Ascending aorta (tissue), 2 donors: ENCODE measurements at places on chromosomes 1 and 21. TPM values are rescaled to one million over a fixed set of nuclear protein-coding genes. Genes with fewer than 3 reads are reported as not detected.

Gene VSIG8
- not detected for total RNA-seq

- H3K4me3 ChIP-seq: no peak overlapping the region
- H3K4me1 ChIP-seq: peaks cover 3% of the 10 kb centered on the region
- no peak overlapping the region for H3K27ac ChIP-seq
- H3K36me3 ChIP-seq: no peaks in the 10 kb centered on the region
Measured at GRCh38 chr1:34870395-34870794, 10.8 kb upstream of the SMIM12 start.

DNA sequence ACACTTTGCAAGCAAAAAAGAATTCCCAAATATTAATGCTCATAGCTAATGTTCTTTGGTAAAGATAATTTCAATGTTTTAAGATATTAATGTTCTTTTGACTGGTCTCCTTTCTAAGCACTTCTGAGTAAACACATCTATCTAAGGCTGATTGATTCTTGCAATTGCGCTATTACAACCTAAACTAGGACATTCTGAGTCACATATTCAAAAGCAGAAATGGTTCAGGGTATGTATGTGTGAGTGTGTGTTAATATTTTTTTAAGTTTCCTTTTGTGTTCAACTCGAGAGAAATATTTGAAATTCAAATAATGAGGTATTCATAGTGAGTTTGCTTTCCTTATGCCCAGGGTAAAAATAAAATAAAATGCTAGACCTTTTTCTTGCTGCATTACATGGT, 203.6 kb upstream of the GRIK3 start:
- H3K4me1 ChIP-seq: no peaks in the 10 kb centered on the region
- no peak overlapping the region for H3K27ac ChIP-seq
- no peaks in the 10 kb centered on the region for H3K27me3 ChIP-seq
- no peak overlapping the region for H3K4me3 ChIP-seq

- no peaks in the 10 kb centered on the region for H3K36me3 ChIP-seq
- H3K4me3 ChIP-seq: no peak overlapping the region
- H3K27me3 ChIP-seq: no peaks in the 10 kb centered on the region
- no peaks in the 10 kb centered on the region for H3K4me1 ChIP-seq
- DNase-seq: no peak
- no peak overlapping the region for H3K27ac ChIP-seq
Measured at GRCh38 chr1:114145504-114146151, 8.0 kb downstream of the SYT6 start.

- H3K4me3 ChIP-seq: peak overlapping the region; percentile 36
- peaks cover 29% of the 10 kb centered on the region for H3K4me1 ChIP-seq
- H3K36me3 ChIP-seq: no peaks in the 10 kb centered on the region
- no peak overlapping the region for H3K27ac ChIP-seq
- DNase-seq: no peak
Measured at GRCh38 chr1:11272544-11272831, 510 bp upstream of the UBIAD1 start.

DNA sequence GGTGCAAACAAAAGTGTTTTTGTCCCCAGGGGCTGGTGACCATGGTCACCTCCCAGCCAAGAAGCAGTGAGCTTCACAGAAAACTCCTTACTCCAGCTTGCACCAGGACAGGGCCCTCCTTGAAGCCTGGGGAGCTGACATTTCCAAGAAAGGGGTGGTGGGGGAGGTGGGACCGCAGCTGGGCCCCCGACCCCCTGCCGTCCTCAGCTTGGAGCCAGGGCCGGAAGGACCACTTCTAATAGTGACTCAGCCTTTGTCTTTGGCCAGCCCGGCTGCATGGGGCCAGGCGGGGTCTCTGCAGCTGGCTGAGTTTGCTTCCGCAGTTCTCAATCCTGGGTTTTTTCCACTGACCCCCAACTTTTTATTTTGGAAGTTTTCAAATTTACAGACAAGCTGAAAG, 136.5 kb upstream of the POU3F1 start:
- no peak for DNase-seq
- H3K4me1 ChIP-seq: no peaks in the 10 kb centered on the region

GRCh38 chr1:109543283-109543987, 3.8 kb downstream of the GPR61 start:
- H3K4me1 ChIP-seq: no peaks in the 10 kb centered on the region
- no peak for DNase-seq
- H3K27ac ChIP-seq: no peak overlapping the region
- no peak overlapping the region for H3K4me3 ChIP-seq

DNA sequence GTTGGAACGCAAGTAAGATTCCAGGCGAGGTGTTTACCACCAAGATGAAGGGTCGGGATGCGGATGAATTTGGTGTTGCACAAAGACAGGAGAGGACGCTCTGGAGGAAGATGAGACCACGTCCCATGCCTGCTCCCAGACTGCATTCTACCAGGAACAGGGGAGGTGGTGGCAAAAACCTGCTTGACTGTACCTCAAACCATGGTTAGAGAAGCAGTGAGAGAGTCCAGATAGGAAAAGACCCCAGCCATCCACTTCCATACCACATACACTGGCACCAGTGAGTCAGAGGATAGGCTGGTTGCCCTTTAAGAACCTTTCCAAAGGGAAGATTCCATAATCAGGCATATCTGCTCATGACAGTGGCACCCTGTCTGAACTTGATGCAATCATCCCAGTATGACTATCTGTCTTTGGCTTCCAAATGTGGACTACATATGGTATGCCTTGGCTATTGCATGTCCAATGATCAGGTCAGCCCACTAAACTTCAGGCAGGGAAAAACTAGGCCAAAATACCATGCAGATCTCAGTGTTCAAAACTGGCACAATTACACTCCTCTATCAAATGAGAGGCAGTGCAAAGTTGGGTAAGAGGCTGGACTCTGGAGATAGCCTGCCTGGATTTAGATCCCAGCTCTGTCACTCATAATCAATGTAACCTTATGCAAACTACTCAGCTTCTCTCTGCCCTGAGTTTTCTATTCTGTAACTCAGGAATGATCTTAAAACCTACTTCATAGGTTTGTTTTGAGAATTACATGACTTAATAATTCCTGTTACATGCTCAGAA, 20.6 kb downstream of the NPR1 start:
- H3K27me3 ChIP-seq: no peaks in the 10 kb centered on the region
- H3K27ac ChIP-seq: peak overlapping the region; percentile 99
- H3K4me1 ChIP-seq: peaks cover 16% of the 10 kb centered on the region
- DNase-seq: no peak

GRCh38 chr1:46081206-46081605, 51.2 kb downstream of the PIK3R3 start:
- no peak for DNase-seq
- H3K36me3 ChIP-seq: no peaks in the 10 kb centered on the region
- H3K27me3 ChIP-seq: no peaks in the 10 kb centered on the region
- H3K4me3 ChIP-seq: no peak overlapping the region

Gene EPHX1
- total RNA-seq: 127 TPM

Gene C1orf56
- 11.4 TPM for total RNA-seq

- DNase-seq: no peak
- H3K27ac ChIP-seq: no peak overlapping the region
- H3K4me1 ChIP-seq: no peaks in the 10 kb centered on the region
- no peaks in the 10 kb centered on the region for H3K27me3 ChIP-seq
- H3K4me3 ChIP-seq: no peak overlapping the region
Measured at GRCh38 chr1:98387701-98388100, 273.8 kb upstream of the SNX7 start.

Gene BCL2L15
- total RNA-seq: not detected

Gene SLFNL1
- not detected for total RNA-seq

Gene CLIC6
- total RNA-seq: 6.2 TPM

GRCh38 chr1:78155121-78155520, 109.4 kb downstream of the GIPC2 start:
- H3K27ac ChIP-seq: no peak overlapping the region
- H3K27me3 ChIP-seq: no peaks in the 10 kb centered on the region
- H3K4me3 ChIP-seq: no peak overlapping the region

GRCh38 chr1:30868833-30869435, 39.6 kb downstream of the SDC3 start:
- H3K27me3 ChIP-seq: no peaks in the 10 kb centered on the region
- H3K4me1 ChIP-seq: no peaks in the 10 kb centered on the region
- H3K36me3 ChIP-seq: peaks cover 27% of the 10 kb centered on the region
- no peak for DNase-seq

GRCh38 chr1:53617382-53617781, 121.6 kb downstream of the GLIS1 start:
- H3K27ac ChIP-seq: no peak overlapping the region
- no peaks in the 10 kb centered on the region for H3K27me3 ChIP-seq
- no peak for DNase-seq
- no peak overlapping the region for H3K4me3 ChIP-seq
- no peaks in the 10 kb centered on the region for H3K36me3 ChIP-seq
- H3K4me1 ChIP-seq: no peaks in the 10 kb centered on the region

- no peak for DNase-seq
- H3K27ac ChIP-seq: peak overlapping the region; percentile 67
- H3K4me3 ChIP-seq: no peak overlapping the region
- no peaks in the 10 kb centered on the region for H3K36me3 ChIP-seq
- peaks cover 4% of the 10 kb centered on the region for H3K4me1 ChIP-seq
Measured at GRCh38 chr1:163130225-163130856, 61.2 kb downstream of the RGS4 start.

DNA sequence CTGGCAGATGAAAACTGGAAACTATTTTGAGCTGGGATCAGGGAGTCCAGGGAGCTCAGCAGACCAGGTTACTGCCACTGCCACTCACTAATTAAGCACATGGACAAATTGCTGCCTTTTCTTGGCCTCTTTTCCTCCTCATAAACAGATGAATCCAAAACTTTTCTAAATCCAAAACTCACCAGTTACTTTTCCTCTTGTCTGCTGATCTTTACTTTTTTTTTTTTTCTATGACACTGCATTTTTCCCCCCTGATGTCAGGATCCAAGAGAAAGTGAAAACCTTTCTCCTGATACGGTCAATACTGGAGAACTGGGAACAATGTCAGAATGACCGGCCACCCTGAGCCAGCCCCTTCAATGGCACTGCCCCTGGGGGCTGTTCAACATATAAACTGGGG, 405.8 kb downstream of the DUSP10 start:
- DNase-seq: no peak
- H3K4me1 ChIP-seq: peaks cover 28% of the 10 kb centered on the region
- H3K4me3 ChIP-seq: peak overlapping the region; percentile 1
- no peaks in the 10 kb centered on the region for H3K27me3 ChIP-seq

- H3K4me1 ChIP-seq: no peaks in the 10 kb centered on the region
- H3K27ac ChIP-seq: peak overlapping the region; percentile 18
- H3K27me3 ChIP-seq: no peaks in the 10 kb centered on the region
- H3K36me3 ChIP-seq: no peaks in the 10 kb centered on the region
- H3K4me3 ChIP-seq: no peak overlapping the region
Measured at GRCh38 chr1:198776602-198777029, 137.8 kb downstream of the PTPRC start.

DNA sequence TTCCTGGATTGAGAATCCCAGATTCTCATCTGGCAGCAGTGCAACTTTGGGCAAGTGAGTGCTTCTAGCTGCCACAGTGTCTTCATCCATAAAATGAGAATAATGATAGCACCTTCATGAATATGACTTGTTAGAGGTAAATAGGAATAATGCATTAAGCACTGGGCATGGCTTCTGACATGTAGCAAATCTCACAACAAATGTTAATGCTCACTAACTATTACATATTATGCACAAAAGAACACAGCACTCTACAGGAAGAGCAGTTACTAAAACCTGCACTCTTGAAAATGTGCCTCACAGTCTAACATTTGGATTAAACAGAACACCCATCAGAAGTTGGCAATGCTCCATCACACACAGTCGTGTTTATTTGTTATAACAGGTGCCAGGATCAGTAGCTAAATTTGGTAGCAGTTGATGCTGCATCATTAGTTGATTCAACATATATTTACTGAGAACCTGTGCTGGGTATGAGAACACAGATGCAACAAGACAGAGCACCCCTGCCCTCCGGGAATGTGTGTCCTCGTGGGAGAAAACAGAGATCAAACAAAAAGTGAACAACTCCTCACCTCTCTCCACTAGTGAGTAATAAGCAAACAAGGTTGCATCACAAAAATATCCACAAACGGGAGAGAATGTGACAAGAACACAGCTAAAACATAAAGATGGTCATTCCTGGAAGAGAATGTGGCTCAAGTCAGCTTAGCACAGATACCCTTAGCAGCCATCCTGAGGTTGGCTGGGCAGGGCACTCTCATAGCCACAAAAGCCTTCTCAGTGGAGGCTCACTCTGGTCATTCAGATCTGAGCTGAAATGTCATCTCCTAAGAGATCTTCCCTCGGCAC, 26.2 kb upstream of the LBR start:
- no peaks in the 10 kb centered on the region for H3K36me3 ChIP-seq
- DNase-seq: no peak
- no peaks in the 10 kb centered on the region for H3K27me3 ChIP-seq
- no peak overlapping the region for H3K27ac ChIP-seq
- peaks cover 2% of the 10 kb centered on the region for H3K4me1 ChIP-seq

DNA sequence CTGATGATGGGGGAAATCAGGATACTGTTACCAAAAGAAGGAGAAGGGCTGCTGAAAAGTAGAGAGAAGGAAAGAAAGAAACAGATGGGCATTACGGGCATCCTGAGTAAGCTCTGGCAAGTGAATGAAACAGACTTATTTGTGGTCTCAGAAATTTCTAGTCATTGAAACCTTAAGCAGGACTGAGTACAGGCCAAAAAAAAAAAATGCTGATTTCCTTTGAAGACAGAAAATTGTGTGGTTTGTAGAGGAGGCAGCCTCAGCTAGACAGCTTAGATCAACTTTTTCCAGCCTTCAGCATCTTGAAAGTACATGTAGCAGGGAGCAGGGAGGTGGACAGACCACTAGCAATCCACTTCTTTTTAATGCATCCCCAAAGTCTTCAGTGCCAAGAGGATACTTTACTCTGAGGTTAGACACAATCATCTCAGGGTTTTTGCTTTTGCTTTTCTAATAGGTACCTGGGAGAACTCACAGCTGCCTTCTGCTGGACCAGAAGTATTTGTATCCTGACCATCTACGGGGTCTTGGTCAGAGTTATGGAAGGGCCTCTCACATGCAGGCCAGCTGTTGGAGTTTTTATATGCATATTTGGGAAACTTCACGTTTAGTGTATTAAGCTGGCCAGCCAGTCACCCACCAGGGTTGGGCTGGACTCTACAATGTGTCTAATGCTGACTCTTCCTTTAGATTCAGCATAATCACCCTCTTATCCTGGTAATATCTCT, 10.6 kb upstream of the CAPZB start:
- no peak overlapping the region for H3K4me3 ChIP-seq
- no peak for DNase-seq
- H3K4me1 ChIP-seq: no peaks in the 10 kb centered on the region
- no peaks in the 10 kb centered on the region for H3K27me3 ChIP-seq
